ENCODE measurements at places on chromosomes 1 and 21.
A peak's percentile ranks its signal among the peaks of the same experiment; 100 is the strongest.

DNA sequence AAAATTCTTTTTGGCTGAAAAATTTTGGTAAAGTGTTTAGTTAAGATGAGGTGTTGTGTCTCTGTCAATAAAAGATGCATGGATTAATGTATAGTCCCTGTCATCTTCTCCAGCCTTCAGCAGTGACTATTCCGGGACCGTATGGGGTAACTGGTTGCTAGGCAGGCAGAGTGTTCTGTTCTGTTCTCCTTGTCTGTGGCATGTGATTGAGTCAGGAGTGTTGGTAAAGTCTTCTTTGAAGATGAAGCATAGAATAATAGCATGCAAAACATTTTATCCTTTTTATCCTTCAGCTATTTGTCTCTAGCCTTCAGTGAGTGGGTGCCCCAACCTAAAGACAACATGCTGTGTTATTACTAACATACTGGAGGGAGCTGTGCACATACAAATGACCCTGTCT, 74.6 kb downstream of the RGL1 start:
- DNase-seq = no peak

DNA sequence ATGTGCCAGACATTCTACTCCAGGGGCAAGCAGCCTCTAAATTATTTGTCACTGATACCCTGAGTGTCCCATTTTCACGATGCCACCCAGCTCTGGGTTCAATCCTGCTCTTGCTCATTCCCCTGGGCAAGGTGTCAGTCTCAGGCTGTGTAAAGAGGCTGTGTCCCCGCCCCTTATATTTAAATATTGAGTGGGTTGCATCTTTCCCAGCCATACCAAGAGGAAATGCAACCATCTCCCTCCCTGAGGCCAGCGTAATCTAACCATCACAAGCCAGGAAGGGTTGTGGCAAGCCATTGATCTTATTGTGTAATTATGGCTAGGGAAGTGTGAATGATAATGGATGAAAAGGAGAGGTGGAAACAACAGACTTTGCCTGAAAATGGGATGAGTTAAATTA, 54.7 kb upstream of the CLDN14 start:
- DNase-seq = no peak

GRCh38 chr21:26408511-26408910, 164.6 kb downstream of the CYYR1 start:
- DNase-seq = no peak

DNA sequence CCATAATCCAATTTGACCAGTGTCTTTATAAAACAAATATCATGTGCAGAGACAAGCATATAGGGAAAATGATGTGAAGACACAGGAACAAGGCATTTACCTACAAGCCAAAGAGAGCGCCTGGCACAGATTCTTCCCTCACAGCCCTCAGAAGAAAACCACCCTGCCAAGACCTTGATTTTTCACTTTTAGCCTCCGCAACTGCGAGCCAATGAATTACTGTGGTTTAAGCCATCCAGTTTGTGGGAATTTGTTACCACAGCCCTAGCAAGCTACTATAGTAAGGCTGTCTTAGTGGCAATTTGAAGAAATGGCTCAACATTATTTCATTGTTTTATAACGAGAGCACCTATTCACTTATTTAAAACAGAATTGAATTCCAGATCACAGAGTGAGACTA, 85.7 kb upstream of the CCDC190 start:
- DNase-seq = no peak

DNA sequence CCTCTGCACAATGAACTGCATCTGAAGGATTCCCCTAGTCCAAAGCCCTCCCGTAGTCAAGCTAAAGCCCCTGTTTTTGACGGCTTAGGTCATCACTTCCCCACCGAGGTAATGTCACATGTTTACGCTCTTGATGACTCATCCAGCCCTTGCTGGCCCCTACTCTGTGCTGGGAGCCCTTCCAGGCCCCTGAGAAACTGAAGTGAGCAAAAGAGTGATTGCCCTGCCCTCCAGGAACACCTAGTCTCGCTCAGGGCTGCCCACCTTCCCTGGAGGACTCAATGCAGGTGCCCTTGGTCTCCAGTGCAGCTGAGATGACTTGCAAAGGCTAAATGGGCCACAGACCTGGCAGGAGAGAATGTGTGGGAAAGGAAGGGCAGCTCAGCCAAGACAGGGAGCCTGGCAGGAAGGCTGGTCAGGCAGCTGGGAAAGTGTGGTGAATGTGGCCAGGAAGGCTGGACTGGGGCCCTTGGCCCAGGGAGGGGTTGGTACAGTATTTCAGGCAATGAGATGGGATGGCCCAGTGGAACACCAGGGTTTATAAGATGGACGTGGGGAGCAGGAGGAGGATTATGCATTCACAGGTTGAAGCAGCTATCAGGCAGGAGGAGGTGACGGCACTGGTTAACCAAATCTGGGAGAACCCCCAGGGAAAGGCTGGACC, 345.6 kb downstream of the NPHP4 start:
- peak; percentile 14 for DNase-seq

GRCh38 chr1:97841338-97841737, 79.5 kb downstream of the DPYD start:
- DNase-seq = no peak

DNA sequence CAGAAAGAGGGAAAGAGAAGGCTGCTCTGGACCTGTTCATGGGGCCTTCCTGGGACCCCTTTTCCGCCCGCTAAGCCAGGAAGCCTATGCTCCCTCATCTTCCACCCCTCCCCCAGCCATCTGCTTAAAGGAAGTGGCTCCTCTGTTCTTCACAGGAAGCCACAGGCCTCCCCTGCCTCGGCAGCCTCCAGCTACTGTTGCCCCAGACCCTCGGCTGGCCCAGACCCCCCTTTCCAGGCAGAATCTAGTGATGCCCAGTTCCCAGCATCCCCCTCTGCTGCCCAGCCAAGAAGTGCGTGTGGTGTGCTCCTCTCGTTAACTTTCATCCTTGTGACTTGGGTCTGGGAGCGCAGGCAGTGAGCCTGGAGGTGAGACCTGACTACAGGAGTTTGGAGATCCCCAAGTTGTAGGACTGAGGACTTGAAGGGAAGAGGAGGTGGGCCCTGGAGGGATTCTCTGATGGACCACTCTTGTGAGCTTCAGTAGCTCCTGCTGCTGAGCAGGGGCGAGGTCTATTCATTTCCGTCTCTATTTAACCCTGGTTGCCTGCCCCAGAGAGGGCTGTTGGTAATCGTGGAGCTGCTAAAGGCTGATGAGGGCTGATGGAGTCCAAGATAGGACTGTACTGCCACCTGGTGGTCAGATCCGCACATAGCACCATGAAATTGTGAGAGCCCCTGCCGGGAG, 9.1 kb downstream of the IFI6 start:
- DNase-seq = peak; percentile 92

DNA sequence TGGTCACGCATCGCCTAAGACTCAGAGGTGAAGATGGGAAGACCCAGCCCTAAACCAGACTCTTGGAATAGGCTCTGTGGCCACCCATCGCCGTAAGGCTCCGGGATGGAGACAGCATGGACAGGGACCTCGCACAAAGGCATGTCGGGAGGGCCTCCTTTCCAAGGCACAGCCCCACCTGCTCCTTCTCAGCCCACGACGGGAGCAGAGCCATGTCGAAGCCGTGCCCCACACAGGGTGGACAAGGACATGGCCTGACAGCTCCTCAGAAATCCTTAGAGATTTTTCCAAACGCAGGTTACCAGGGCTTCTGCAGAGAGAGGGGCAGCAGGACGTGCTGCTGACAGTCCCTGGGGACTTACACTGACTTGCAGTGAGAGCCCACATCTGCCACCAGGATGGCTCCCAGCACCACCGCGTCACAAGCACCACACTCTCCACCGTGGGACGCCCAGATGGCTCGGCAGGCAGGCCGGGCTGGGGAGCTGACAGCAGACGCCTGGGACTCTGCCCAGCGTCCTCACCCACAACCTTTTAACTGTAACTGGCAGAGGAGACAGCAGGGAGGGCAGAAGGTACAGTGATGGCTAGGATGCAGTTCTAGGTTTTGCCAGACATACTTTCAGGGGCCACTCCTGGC, 12.0 kb downstream of the SSU72 start:
- DNase-seq = no peak

GRCh38 chr1:106584107-106584506, 472.4 kb upstream of the PRMT6 start:
- no peak for DNase-seq

DNA sequence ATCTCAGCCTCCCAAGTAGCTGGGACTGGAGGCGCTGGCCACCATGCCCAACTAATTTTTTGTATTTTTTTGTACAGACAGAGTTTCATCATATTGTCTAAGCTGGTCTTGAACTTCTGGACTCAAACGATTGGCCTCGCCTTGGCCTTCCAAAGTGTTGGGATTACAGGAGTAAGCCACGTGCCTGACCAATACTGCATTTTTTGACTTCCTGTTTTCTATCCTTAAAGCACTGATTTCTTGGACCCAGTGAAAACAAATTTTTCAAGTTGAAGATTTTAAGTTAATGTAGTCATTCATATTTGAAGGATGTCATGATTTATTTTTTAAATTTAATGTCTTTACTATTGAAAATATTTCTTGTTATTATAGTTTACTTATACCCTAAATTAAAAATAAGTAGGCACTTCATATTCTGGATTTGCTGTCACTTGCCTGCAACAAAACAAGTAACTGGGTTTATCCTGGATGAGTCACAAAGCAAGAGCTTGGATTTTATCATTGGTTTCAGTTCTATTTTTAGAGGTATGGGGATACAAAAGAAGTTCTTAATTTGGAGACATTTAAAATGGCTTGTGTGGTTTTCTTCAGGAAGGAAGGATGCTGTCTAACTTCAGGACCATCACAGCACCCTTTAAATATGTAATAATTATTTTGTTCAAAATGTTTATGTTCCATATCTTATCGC, 2.2 kb upstream of the VPS45 start:
- DNase-seq = no peak

DNA sequence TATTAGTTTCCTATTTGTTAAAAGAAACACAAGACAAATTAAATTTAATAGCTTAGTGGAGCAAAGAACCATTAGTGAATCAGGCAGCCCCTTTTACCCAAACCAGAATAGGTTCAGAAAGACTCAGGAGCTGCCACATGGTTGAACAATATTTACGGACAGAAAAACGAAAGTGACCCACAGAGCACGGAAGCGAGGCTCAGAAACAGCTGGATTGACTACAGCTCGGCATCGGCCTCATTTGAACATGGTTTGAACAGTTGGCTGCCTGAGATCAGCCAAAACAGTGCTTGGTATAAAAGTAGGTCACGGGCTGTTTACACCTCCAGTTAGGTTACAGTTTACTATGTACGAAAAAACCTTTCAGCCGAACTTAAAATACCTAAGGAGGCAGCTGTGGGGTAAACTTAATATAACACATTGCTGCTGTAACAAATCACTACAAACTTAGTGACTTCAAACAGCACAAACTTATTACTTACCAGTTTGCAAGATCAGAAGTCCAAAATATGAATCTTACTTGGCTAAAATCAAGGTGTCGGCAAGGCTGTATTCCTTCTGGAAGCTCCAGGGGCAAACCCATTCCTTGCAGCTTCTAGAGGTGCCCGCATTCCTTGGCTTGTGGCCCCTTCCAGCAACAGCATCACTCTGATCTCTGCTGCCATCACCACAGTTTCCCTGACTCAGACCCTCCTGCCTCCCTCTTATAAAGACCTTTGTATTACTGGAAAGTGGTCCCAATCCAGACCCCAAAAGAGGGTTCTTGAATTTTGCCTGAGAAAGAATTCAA, 11.8 kb downstream of the PADI4 start:
- DNase-seq = peak; percentile 5

- no peak for DNase-seq
Measured at GRCh38 chr1:32339363-32339978, 3.4 kb upstream of the MARCKSL1 start.

GRCh38 chr1:10561497-10561896, 86.7 kb downstream of the PEX14 start:
- DNase-seq = no peak

DNA sequence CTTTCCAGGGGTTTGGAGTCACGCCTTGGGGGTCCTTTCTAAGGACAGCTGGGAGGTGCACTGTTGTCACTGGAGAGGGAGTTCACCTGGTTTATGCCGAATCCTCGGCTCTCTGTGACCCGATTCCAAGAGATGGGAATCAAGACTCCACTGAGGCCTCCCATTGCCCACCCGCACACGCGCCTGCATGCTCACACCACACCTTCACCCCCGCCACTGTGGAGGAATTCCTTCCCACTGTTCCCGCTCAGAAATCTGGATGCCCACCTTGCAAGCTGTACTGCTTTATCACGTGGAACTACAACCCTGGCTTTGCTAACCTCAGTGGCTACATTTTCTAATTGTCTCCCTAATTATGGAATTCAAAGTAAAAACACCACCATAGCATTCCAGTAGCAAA, 29.2 kb downstream of the PGBD5 start:
- no peak for DNase-seq

DNA sequence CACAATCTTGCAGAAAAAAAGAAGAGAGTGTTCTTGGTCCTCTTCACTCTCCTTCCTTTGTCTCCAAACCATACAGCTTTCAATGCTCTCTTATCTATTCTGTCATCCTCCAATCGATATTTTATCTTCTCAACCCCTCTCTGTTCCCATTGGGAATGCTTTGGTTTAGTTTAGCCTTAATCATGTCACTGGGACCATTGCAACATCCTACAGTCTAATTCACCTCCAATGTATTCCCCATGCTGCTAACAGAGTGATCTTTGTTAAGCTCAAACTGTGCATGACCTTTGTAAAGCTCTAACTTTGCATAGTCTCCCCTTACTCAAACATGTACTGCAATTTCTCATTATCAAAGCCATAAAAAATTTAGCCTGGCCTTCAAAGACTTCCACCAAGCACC, 2.9 kb downstream of the MPL start:
- no peak for DNase-seq

Measured in sciatic nerve (tissue), 2 donors.